ENCODE measurements at places on chromosomes 5 and 9. TPM values are rescaled to one million over a fixed set of nuclear protein-coding genes. Genes with fewer than 3 reads are reported as not detected.

S100Z gene
- not detected for total RNA-seq

COL23A1 gene
- total RNA-seq: 0.82 TPM

PCDHGA5 gene
- 5.7 TPM for total RNA-seq

DNA sequence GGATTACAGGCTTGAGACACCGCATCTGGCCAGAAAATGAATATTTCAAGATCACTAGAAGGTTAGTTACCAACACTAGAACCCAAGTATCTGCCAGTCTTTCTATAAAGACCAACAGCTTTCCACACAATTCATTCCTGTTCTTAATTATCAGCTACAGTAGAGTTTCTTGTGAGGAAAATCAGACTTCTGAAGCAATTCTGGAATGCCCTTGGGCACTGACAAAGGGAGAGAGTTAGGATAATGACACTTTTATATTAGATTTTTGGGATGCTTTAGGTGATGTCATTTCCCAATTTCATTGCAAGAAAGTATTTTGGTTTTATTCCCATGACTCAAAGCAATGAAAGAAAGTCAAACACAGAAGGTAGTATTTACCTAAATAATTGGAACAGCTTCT, 497.0 kb upstream of the TUSC1 start:
- no peak for DNase-seq

- no peak for DNase-seq
Observed at GRCh38 chr9:88692827-88693226, 157.8 kb downstream of the NXNL2 start.

PTGDS gene
- total RNA-seq: 61.1 TPM

DNA sequence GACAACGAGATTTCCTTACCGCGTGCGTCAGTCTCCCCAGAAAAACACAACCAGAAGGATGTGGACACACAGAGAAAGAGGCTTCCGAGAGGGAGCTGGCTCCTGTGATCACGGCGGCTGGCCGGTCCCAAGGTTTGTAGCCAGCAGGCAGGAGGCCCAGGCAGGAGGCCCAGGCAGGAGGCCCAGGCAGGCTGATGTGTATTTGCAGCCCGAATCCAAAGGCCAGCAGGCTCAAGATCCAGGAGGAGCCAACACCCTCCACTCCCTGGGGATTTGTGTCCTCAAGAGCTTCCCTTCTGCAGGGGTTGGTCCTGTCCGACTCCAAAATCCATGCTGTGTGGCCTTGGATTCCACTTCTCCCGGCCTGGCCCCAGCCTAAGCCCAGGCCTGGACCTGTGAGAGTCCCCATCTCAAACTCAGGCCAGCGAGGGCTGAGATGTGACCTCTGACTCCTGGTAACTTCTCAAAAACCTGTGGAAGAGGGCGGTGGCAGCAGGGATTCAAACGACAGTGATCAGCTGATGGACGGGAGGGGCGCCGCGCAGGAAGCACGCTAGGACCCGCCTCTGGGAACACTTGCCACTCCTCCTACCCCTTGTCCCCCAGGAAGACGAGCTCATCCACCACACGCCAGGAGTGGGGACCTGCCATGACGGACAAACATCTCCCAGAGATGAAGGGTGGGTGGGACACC, 75.0 kb upstream of the PPP1R26 start:
- DNase-seq: no peak

GRCh38 chr5:107430071-107430625, 240.6 kb downstream of the EFNA5 start:
- DNase-seq: no peak

MYMK gene
- not detected for total RNA-seq

- no peak for DNase-seq
Observed at GRCh38 chr5:68033961-68034571, 181.5 kb upstream of the PIK3R1 start.

DNA sequence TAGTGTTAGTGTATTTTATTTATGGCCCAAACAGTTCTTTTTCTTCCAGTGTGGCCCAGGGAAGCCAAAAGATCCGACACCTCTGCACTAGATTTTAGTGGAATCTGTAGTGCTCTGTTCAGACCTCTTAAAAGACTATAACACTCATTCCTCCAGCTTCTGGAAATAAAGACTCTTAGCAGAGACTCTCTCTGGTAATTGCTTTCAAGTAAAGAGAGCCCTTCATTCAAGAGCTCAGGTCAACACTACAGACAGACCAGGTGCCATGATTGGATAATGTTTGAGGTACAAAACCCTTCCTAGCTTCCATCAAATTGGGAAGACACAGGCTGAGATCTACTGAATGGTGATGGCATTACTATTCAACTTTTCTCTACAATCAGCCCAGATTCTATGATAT, 255.8 kb downstream of the PRDM9 start:
- DNase-seq: no peak

Measured in frontal cortex (tissue), 4 donors.